ENCODE measurements at places on chromosomes 1 and 21. TPM values are rescaled to one million over a fixed set of nuclear protein-coding genes. Genes with fewer than 3 reads are reported as not detected.

AUNIP gene
- not detected for total RNA-seq

- no peak overlapping the region for H3K27ac ChIP-seq
- H3K4me3 ChIP-seq, result no peak overlapping the region
- no peaks in the 10 kb centered on the region for H3K36me3 ChIP-seq
- no peaks in the 10 kb centered on the region for H3K27me3 ChIP-seq
Measured at GRCh38 chr1:43293176-43293575, 7.6 kb upstream of the TIE1 start.

DNA sequence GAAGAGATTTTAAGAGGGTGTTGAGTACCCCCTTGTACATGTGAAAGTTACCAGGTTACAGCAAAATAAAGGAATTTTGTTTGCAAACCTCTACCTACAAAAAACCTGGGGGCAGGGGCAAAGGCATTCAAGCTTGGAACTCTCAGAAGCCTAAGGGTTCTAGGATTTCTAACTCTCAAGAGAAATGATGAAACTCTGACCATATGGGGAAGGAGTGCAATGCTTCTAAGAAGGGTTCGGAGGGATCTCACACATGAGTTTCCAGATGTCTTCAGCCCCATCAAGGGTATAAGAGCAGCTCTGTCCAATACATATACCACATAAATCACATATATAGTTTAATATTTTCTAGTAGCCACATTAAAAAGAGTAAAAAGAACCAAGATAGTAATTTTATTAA is 7.3 kb upstream of the FCGR2A start:
- DNase-seq, result no peak
- H3K36me3 ChIP-seq, result no peaks in the 10 kb centered on the region
- no peak overlapping the region for H3K4me3 ChIP-seq
- no peaks in the 10 kb centered on the region for H3K27me3 ChIP-seq

FCRL1 gene
- total RNA-seq, result not detected

ACOT11 gene
- total RNA-seq, result 2.3 TPM

- no peak overlapping the region for H3K27ac ChIP-seq
- no peaks in the 10 kb centered on the region for H3K27me3 ChIP-seq
- H3K4me1 ChIP-seq, result no peaks in the 10 kb centered on the region
- no peak for DNase-seq
- no peak overlapping the region for H3K4me3 ChIP-seq
Measured at GRCh38 chr21:14630556-14631069, 84.5 kb upstream of the SAMSN1 start.

DNA sequence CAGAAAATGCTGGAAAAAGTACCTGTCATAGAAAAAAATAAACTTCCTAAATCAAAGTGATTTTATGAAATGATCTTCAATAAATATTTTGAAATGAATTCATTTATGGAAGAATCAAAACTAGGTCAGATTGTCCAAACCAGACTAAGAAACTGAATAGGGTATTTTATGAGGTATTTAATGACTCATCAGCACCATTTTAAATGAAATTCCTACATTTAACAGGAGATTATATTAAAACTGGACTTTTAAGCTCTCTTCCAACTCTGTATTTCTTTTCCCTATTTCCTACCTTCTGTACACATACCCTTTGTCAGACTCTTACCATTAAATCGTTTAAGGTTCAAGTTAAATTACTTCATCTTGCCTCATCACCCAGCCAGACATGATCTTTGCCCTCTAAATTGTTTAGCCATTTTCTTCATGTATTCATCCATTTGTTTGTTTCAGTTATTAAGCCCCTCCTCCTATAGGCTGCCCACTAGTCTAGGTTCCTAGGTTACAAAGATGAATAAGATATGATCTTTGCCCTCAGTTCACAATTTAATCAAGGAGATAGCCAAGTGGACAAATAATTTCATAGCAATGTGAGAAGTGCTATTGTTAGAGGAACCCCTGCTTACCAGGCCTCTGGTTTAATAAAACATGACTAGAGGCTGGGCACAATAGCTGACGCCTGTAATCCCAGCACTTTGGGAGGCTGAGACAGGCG is 25.0 kb downstream of the TATDN3 start:
- H3K27ac ChIP-seq, result no peak overlapping the region
- H3K27me3 ChIP-seq, result no peaks in the 10 kb centered on the region
- no peak for DNase-seq
- no peak overlapping the region for H3K4me3 ChIP-seq
- no peaks in the 10 kb centered on the region for H3K4me1 ChIP-seq

UBASH3A gene
- 101 TPM for total RNA-seq

GRCh38 chr1:207941665-207942064 is 30.7 kb upstream of the CD34 start:
- H3K27me3 ChIP-seq, result no peaks in the 10 kb centered on the region
- no peaks in the 10 kb centered on the region for H3K36me3 ChIP-seq
- no peak overlapping the region for H3K4me3 ChIP-seq
- no peak overlapping the region for H3K27ac ChIP-seq

GRCh38 chr1:65813956-65814355 is 21.3 kb downstream of the PDE4B start:
- no peak overlapping the region for H3K27ac ChIP-seq
- no peaks in the 10 kb centered on the region for H3K4me1 ChIP-seq
- no peak for DNase-seq

IL20 gene
- not detected for total RNA-seq

DNA sequence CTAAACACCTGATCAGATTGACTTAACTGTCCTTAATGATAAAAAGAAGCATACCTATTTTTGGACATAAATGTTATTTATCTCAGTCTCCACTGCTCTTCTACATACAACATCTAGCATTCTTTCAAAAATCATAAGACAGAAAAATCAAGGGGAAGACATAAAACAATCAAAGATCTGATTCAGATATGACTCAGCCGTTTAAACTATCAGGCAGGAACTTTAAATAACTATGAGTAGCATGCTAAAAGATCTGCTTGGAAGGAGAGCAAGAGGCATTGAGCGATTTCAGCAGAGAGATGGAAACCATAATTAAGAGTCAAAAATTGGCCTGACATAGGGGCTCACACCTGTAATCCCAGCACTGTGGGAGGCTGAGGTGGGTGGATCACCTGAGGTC is 27.2 kb upstream of the SLC22A15 start:
- no peak overlapping the region for H3K27ac ChIP-seq
- no peak for DNase-seq
- H3K36me3 ChIP-seq, result no peaks in the 10 kb centered on the region
- H3K4me1 ChIP-seq, result no peaks in the 10 kb centered on the region

DNA sequence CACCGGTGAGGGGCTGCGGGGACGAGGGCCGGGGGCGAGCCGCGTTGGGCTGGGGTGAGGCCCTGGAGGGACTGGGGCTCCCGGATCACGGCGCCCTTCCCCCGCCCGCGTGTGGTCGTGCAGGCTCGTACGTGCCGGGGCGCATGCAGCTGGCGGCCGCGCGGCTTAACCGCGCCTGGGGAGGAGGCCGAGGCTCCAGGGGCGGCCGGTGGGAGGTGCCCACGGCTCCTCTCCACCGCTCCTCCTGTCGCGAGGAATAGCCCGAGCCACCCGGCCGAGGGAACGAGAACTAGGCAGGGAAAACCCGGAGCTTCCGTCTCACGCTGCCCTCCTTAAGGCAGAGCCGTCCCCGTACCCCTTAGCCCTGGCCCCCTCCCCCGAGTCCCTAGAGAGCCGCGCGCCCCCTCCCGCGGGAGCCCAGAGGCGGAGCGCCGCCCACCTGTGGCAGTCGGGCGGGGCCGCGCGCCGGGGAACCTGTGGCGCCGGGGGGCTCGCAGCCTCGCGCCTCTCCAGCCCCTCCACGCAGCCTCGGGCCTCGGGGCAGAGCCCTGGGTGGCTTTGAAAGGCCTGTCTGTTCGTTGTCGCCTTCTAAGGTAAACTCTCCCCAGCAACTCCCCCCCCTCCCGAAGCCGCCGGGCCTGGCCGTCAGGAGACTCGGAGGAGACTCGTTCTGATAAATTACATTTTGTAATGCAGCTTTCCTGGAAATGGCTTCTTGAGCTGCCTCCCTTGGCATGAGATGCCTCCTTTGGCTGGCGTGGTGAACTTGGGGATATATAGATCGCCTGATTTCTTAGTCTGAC is 746 bp downstream of the AK4 start:
- H3K4me1 ChIP-seq, result no peaks in the 10 kb centered on the region
- no peak overlapping the region for H3K27ac ChIP-seq
- DNase-seq, result no peak
- no peaks in the 10 kb centered on the region for H3K36me3 ChIP-seq
- peaks cover 6% of the 10 kb centered on the region for H3K27me3 ChIP-seq

DNA sequence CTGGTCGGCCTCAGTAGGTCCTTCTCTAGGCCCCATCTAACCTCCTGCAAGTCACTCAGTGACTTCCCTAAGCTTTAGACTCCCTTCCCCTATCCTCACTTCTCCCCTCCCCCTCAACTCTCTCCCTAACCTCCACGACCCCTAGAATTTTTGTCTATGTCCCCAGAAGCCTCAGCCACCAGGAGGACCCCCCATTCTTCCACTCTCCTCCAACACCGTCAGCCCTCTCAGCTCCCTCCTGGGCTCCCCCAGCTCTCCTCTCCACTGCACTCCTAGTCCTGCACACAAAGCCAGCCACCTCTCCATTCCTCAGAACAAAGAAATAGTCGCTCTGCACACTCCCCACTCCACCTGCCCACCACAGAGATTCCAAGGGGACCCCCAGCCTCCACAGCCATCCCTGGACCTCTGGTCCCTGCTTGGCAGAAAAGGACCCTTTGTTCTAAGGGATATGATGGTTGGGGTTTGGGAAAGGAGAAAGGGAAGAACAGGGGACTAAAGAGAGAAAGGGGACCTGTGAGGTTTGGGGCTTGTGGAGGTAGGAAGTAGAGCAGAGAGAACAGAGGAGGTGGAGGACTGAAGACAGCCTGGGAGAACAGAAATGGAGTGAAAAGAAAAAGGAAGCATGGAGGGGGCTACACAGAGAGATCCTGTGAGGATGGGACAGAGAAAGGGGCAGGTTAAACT is 2.8 kb downstream of the ARHGEF2 start:
- peak; percentile 13 for DNase-seq
- H3K27me3 ChIP-seq, result no peaks in the 10 kb centered on the region
- H3K27ac ChIP-seq, result peak overlapping the region; percentile 90
- peak overlapping the region; percentile 74 for H3K4me3 ChIP-seq
- peaks cover 57% of the 10 kb centered on the region for H3K4me1 ChIP-seq
- no peaks in the 10 kb centered on the region for H3K36me3 ChIP-seq

DNA sequence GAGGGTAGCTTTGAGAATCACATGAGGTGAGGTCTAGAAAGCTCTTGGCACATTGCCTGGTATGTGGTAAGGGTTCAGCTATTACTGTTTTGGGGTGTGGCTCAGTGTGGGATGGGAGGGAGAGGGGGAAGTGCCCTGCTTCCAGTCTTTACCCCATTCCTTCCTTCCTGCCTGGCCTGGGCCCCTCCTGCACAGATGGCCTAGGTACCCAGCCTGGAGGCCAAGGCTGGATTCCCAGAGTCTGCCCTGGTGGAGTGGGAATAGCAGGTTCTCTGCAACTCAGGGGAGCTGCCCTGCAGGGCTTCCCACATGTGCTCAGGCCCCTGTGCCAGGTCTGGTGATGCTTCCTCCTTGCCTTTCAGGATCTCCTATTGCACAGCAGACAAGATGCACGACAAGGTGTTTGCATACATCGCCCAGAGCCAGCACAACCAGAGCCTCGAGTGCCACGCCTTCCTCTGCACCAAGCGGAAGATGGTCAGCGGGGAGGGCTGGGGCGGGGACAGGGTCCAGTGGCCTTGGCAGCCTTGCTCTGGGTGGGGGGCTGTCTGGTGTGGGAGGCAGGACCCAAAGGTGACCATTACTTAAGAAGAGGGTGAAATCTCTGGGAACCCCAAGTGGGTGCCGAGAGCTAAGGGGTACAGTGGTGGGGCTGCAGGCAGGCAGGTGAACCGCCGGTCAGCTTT is 13.5 kb downstream of the LDLRAP1 start:
- DNase-seq, result peak; percentile 52
- H3K27ac ChIP-seq, result peak overlapping the region; percentile 83
- no peaks in the 10 kb centered on the region for H3K27me3 ChIP-seq

- H3K27me3 ChIP-seq, result no peaks in the 10 kb centered on the region
- no peak overlapping the region for H3K4me3 ChIP-seq
- H3K36me3 ChIP-seq, result no peaks in the 10 kb centered on the region
- no peak for DNase-seq
Measured at GRCh38 chr1:216390956-216391355, 32.3 kb downstream of the USH2A start.

All from naive thymus-derived CD4-positive, alpha-beta T cell (primary cell).